ENCODE measurements at places on chromosomes 5 and 9. TPM values are rescaled to one million over a fixed set of nuclear protein-coding genes. Genes with fewer than 3 reads are reported as not detected.

DNA sequence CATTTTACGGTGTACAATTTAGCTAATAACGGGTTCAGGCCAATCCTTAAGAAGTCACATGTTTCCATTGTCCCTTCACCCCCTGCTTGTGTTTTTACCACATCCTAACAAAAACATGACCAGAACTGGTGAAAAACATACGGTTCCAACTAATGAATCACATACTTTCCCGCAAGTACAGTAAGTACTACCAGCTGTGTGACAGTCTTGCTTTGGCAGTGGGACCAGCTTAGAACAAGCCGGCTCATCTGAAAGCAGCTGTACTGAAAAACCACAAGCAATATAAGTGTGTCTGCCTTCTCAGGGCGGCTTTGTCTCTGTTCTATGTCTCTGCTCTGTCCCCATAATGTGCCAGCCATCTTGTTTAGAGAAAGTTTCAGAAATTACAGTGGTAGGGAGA lies 242.5 kb downstream of the BNC2 start:
- no peak for DNase-seq

DNA sequence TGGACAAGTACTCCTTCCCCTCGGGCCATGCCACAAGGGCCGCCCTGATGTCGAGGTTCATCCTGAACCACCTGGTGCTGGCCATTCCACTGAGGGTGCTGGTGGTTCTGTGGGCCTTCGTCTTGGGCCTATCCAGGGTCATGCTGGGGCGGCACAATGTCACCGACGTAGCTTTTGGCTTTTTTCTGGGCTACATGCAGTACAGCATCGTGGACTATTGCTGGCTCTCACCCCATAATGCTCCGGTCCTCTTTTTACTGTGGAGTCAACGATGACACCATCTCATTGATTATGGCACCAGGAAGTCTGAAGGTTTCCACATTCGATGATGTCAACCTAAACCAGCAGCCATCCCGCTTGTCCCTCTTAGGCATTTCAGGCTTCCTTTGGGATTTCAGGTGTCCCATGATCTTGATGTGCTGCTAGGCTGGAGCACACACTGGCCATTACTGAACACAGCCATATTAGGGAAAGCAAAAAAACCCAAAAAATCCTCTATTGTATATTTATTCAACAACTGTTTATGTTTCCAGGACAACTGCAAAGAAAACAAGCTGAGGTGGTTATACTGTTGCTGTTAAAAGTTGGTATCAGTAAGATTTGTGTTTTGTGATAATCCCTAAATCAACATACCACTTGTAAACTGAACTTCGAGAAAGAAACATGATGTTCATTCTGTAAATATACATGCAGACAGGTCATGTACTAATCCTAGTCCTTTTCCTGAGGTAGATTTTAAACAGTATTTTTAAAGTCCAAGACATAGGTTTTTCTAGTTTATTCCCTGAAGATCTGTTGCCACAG lies 1.1 kb downstream of the PLPP6 start:
- DNase-seq, result peak; percentile 68

- DNase-seq, result no peak
These were observed 16.4 kb upstream of the SPINK6 start for GRCh38 chr5:148186248-148187003.

DNA sequence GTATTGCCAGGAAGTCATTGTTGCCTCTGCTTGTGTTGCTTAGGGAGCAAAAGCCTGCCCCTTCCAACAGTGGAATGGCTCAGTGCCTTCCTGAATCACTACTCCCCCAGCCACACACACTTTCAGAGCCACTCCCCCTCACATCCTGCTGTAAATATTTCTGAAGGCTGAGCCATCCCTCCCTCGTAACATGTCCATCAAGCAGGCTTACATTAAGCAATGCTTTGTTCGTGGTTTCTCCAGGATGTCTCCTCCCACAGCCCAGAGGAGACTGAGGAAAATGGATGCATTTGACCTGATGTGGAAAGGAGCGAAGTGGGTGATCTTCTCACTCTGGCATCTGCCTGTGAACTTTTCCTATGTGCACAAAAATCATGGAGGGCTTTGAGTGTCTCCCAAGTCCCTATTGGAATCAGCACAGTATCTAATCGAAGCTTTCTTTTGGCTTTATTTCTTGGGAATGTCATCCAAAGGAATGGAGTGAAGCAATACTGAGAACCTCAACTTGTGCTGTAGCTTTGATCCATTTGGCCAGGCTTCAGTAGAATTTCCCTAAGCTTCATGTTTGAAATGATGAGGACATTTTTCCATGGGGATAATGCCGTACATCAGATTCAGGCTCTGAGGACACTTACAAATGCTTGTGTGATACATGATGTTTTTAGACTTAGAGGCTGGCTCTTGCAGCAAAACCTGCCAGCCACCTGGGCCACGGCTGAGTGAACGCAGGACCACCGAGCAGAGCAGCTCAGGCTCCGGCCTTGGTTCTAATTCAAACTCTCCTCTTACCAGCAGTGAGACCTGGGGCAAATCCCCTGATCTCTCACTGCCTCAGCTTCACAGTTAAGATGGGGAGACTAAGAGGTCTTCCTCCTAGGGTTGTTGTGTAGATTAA lies 389.1 kb downstream of the ENC1 start:
- DNase-seq, result peak; percentile 80

DNA sequence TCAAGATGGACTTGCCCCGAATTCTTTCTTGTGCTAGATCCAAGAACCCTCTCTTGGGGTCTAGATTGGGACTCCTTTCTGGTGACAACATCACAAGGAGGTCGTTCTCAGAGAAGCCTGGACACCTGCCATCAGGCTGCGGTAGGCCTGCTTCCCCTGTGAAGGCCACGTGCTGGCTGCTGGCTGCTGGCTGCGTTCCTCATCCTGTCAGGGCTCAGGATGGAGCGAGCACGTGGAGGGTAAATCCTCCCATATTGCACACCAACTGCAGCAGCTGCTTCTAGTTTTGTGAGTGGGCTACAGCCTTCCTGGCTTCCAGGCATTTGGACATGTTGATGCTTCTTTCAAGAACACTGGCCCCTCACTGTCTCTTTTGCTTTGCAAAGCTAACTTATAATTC lies 95.6 kb downstream of the HSPA4 start:
- no peak for DNase-seq

The LOX gene
- not detected for total RNA-seq

The DAB2 gene
- 3.4 TPM for total RNA-seq

The PPP2CA gene
- 212 TPM for total RNA-seq

The CER1 gene
- not detected for total RNA-seq
